ENCODE measurements at places on chromosomes 4 and X. TPM values are rescaled to one million over a fixed set of nuclear protein-coding genes. Genes with fewer than 3 reads are reported as not detected.

Gene TEX11
- total RNA-seq, result 0.31 TPM

Gene SLIT2
- 6.3 TPM for total RNA-seq

Gene TMSB15C
- not detected for total RNA-seq

Gene HAND2
- 6.0 TPM for total RNA-seq

Gene MMRN1
- total RNA-seq, result 0.02 TPM

Gene CPLX1
- 2.1 TPM for total RNA-seq

Gene ITGB1BP2
- 2.6 TPM for total RNA-seq

Gene ACOX3
- total RNA-seq, result 7.3 TPM

Gene MID1
- total RNA-seq, result 0.51 TPM

Gene TENM3
- total RNA-seq, result 0.02 TPM

Gene XK
- 14.3 TPM for total RNA-seq

Gene CACNA1F
- total RNA-seq, result 0.04 TPM

Gene MAGT1
- 21.8 TPM for total RNA-seq
